ENCODE measurements at places on chromosomes 6 and 20. TPM values are rescaled to one million over a fixed set of nuclear protein-coding genes. Genes with fewer than 3 reads are reported as not detected.

- no peaks in the 10 kb centered on the region for H3K27me3 ChIP-seq
- no peaks in the 10 kb centered on the region for H3K36me3 ChIP-seq
- H3K4me3 ChIP-seq = no peak overlapping the region
- no peak for DNase-seq
Measured at GRCh38 chr6:105364243-105364642, 38.6 kb downstream of the PREP start.

- no peaks in the 10 kb centered on the region for H3K27me3 ChIP-seq
- no peak overlapping the region for H3K4me3 ChIP-seq
Measured at GRCh38 chr6:167892835-167893815, 66.4 kb downstream of the AFDN start.

GRCh38 chr20:47921408-47921807, 136.1 kb upstream of the SULF2 start:
- H3K27me3 ChIP-seq = no peaks in the 10 kb centered on the region
- H3K4me3 ChIP-seq = no peak overlapping the region
- DNase-seq = no peak
- no peaks in the 10 kb centered on the region for H3K4me1 ChIP-seq

DNA sequence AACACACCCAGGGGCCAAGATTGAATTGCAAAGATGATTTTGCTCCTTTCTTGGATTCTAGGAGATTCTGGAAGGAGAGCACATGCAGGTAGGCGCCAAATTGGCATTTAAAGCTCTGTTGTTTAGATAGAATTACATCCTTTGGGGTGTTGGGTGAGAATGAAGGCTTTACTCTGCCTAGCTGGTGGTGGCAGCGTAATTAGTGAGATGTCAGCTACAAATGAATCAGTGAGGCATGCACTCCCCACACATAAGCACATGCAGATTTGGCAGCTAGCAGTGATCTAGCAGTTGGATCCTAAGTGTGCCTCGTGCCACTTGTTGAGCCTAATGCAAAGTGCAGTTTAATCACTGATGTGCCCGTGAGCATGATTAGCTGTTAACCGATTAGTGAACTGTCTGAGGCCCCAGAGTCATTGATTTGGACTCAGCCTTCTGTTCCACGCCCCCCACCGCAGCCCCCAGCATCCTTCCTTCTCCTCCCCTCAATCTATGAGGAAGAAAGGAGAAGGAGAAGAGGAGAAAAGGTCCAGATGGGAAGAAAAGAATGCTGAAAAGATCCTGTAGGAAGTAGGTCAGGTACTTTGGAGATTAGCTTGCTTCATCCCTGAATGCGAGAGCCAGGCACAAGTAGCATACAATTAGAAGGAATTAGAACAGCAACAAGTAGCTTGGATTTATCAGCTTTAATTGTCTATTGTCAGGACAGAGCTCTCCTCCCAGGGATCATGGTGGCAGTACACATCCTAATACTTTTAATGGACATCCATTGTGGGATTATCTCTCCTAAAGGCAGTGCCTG, 6.0 kb upstream of the PRDM1 start:
- no peaks in the 10 kb centered on the region for H3K27me3 ChIP-seq
- no peak overlapping the region for H3K4me3 ChIP-seq
- no peaks in the 10 kb centered on the region for H3K36me3 ChIP-seq
- H3K4me1 ChIP-seq = no peaks in the 10 kb centered on the region
- no peak for DNase-seq

GRCh38 chr6:113488812-113489685, 368.1 kb upstream of the MARCKS start:
- no peaks in the 10 kb centered on the region for H3K4me1 ChIP-seq
- H3K27ac ChIP-seq = no peak overlapping the region
- H3K4me3 ChIP-seq = no peak overlapping the region
- H3K27me3 ChIP-seq = no peaks in the 10 kb centered on the region
- H3K36me3 ChIP-seq = no peaks in the 10 kb centered on the region
- DNase-seq = no peak

DNA sequence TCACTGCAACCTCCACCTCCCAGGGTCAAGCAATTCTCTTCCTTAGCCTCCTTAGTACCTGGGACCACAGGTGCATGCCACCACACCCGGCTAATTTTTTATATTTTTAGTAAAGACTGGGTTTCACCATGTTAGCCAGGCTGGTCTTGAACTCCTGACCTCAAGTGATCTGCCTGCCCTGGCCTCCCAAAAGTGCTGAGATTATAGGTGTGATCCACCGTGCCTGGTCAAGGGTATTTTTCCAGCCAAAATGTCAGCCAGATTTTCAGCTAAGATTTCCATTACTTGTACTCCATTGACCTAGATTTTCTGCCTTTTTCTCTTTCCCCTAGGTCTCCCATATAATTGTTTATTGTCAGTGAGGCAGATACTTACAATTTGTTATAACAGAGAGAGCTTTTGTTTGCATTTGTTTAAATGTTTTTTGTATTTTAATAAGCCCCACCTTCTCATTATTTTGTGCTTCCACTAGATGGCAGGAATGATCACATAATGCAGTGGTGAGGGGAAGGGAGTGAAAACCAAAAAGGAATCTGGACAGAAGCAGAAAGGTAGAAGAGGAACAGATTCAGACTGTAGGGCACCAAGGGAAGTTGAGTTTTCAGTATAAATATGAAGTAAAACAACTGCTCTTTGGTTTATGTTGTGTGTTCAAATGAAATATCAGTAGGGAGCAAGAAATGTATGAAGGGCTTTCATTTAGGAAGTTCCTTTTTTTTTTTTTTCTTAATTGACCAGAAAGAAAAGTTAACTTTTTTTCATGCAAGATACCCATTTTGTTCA, 29.7 kb downstream of the RPF2 start:
- H3K4me3 ChIP-seq = no peak overlapping the region
- no peaks in the 10 kb centered on the region for H3K36me3 ChIP-seq
- no peaks in the 10 kb centered on the region for H3K4me1 ChIP-seq
- H3K27ac ChIP-seq = no peak overlapping the region
- H3K27me3 ChIP-seq = no peaks in the 10 kb centered on the region

DNA sequence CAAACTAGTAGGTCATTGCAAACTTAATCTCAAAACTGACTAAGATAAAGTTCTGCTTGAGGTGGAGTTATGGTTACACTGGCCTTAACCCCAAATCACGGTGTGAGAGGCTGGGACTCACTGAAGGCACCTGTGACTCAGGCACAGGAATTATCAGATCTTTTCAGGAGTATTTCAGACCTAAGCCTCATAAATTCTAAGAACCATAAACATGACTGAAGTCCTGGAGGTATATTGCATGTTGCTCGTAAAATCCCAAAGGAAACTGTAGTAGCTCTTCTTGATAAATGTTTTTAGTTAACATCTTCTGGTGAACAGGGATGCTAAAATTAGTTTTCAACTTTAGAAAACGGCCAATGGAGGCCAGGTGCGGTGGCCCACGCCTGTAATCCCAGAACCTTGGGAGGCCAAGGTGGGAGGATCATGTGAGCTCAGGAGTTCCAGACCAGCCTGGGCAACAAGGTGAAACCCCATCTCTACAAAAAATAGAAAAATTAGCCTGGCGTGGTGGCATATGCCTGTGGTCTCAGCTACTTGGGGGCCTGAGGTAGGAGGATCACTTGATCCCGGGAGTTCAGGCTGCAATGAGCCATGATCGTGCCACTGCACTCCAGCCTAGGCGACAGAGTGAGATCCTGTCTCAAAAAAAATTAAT, 36.5 kb downstream of the DZANK1 start:
- no peaks in the 10 kb centered on the region for H3K27me3 ChIP-seq
- no peaks in the 10 kb centered on the region for H3K4me1 ChIP-seq
- H3K36me3 ChIP-seq = no peaks in the 10 kb centered on the region
- H3K27ac ChIP-seq = no peak overlapping the region

- H3K27me3 ChIP-seq = no peaks in the 10 kb centered on the region
- H3K4me1 ChIP-seq = no peaks in the 10 kb centered on the region
- DNase-seq = no peak
- no peak overlapping the region for H3K4me3 ChIP-seq
- H3K36me3 ChIP-seq = no peaks in the 10 kb centered on the region
Measured at GRCh38 chr6:97462938-97463598, 180.1 kb upstream of the MMS22L start.

DNA sequence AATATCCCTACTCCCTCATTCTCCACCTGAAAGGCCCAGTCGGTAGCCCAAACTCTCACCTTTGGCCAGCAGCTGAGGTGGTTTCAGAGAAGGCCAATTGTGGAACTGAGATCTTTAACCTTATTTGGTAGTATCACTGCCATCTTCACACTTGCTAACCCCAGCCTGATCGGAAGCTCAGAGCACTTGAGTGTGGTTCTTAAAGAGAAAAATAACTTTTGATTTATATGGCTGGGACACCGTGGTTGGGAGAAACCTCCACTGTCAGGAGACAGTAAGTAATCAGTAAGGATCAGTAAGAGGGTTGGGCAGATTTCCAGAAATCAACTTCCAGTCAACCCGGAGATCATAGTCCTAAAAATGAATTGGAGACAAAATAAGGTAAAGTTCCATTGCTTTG, 22.8 kb upstream of the PRSS16 start:
- no peaks in the 10 kb centered on the region for H3K4me1 ChIP-seq
- no peak overlapping the region for H3K4me3 ChIP-seq
- H3K36me3 ChIP-seq = no peaks in the 10 kb centered on the region
- peaks cover 36% of the 10 kb centered on the region for H3K27me3 ChIP-seq

Gene B3GAT2
- 0.29 TPM for total RNA-seq

Gene DEFB124
- total RNA-seq = not detected

Gene SSTR4
- total RNA-seq = not detected

Gene PBOV1
- not detected for total RNA-seq

All from breast epithelium (tissue), 4 donors.